ENCODE measurements at places on chromosomes 4 and X. TPM values are rescaled to one million over a fixed set of nuclear protein-coding genes. Genes with fewer than 3 reads are reported as not detected.

Gene DCHS2
- total RNA-seq, result 0.50 TPM

Gene ARHGEF9
- 6.9 TPM for total RNA-seq

Gene AFF2
- total RNA-seq, result 1.6 TPM

Gene BBS7
- total RNA-seq, result 4.2 TPM

GRCh38 chr4:2914256-2915126 is 48.7 kb downstream of the NOP14 start:
- DNase-seq, result no peak

- DNase-seq, result no peak
Observed at GRCh38 chr4:81631958-81632441, 160.3 kb upstream of the RASGEF1B start.

GRCh38 chr4:78629991-78630541 is 78.5 kb downstream of the ANXA3 start:
- DNase-seq, result no peak

DNA sequence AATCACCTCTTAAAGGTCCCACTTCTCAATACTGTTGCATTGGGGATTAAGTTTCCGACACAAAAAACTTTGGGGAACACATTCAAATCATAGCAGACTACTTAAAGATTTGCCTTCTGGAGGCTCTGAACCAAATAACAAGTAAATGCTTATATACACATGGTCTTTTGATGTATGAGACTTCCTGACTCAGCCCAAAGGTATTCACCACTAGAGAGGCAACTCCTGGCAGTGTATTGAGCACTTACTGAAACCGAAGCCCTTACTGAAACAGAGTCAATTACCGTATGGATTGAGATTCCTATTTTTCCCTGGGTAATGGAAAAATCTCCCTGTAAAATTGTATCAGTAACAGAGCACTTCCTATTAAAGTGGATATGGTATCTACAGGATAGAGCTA is 45.4 kb downstream of the ZCCHC13 start:
- no peak for DNase-seq

DNA sequence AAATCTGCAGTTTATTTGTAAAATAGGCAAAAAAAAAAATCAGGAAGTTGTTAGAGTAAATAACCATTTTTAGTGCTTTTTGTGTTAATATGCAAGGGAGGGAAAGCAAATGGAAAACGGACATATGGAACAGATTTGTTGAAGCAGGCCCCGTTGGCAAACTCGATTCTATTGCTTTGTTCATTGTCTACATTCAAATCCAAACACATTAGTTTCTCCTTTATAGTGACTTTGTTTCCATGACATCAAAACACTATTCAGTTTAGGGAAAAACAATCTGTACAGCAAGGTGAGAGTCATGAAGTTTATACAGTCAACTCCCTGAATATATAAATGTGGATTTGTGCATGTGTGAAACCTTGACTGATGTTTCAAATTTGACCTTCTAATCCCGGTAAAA is 142.2 kb downstream of the FAM47A start:
- no peak for DNase-seq

DNA sequence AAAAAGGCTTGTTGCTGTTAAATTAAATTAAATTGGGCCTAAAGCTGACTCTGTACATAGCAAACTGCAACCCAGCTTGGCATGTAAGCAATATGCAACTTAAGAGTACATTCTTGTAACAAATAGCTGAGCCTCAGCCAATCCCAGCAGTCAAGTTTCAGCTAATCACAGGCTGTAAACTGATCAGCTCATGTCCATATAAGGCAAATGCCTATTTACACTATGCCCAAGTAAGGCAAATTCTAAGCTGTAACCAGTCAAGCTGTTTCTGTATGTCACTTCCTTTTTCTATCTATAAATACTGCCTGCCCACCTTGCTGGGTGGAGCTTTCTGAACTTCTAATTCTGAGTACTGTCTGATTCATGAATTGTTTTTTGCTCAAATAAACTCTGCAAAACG is 429.1 kb upstream of the FTHL17 start:
- DNase-seq, result no peak

GRCh38 chr4:44760142-44760898 is 34.0 kb upstream of the GNPDA2 start:
- no peak for DNase-seq

DNA sequence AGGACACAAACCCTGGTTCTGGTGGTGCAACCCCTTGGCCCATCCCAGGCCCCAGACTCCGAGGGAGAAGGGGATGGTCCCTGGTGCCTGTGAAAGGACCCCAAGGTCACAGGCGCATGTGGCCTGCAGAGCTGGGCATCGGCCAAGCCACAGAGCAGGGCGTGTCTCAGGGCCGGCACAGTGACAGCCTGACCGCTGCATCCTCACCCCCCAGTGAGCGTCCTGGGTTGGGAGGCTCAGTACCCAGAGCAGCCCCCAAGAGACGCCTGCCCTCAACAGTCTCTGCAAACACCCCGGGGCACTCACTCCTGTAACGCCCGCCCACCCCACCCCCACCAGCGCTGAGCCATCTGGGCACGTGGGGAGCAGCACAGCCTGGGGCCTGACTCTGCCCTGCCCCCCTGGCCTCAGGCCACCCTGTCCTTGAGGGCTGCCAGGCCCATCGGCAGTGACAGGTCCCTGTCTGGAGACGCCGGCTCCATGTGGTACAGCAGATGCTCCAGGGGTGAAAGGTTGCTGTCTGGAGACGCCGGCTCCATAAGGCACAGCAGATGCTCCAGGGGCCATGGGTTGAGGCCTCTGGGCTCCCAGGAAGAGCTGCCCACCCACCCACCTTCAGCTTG is 24.5 kb upstream of the CPLX1 start:
- no peak for DNase-seq

GRCh38 chrX:118675326-118675965 is 52.0 kb upstream of the IL13RA1 start:
- DNase-seq, result no peak

GRCh38 chr4:150714462-150715438 is 132.8 kb downstream of the MAB21L2 start:
- DNase-seq, result no peak

GRCh38 chr4:99540277-99540939 is 23.4 kb downstream of the TRMT10A start:
- DNase-seq, result no peak

DNA sequence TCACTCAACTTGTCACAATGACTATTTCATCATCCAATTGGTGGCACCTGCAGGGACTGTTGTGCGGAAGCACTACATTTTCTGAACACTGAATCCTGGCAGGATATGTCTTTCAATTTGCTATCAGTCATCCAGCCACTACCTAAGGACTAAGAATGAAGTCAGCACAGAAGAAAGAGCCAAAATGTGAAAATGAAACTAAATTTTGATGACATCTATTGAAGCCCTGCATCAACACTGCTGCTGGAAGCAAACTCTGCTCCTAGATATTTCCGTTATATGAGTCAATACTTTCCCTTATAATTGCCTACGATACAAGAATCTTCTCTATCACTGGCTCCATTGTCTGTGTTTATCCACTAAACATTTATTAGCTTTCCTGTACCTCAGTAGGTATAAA is 917.9 kb downstream of the RAPGEF2 start:
- no peak for DNase-seq

GRCh38 chrX:153974003-153974725 is 1.6 kb downstream of the TMEM187 start:
- no peak for DNase-seq

All from liver (tissue), 10 donors.